ENCODE measurements at places on chromosomes 3 and 15. TPM values are rescaled to one million over a fixed set of nuclear protein-coding genes. Genes with fewer than 3 reads are reported as not detected.

The PARP14 gene
- total RNA-seq: 16.8 TPM

DNA sequence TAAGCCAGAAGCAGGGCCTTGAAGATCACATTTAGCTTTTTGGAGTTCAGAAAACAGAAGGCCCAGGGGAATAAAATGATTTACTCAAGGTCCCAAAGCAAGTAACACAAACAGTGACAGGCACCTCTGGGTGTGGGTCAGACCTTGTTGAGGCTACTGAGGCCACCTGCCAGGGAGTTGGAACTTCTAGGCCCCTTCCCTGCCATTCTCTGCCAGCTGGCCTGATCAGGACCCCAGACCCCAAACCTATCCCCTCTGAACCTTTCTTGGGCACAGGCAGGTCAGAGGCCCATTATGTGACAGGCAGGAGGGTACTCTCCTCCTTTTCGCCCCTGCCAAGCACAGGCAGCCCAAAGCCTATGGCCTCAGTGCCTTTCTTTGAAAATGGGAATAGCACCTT lies 49.4 kb upstream of the ATP2B2 start:
- DNase-seq: no peak
- H3K27ac ChIP-seq: no peak overlapping the region
- H3K27me3 ChIP-seq: no peaks in the 10 kb centered on the region
- no peaks in the 10 kb centered on the region for H3K36me3 ChIP-seq

GRCh38 chr3:171011109-171011872 lies 15.2 kb downstream of the SLC2A2 start:
- no peak overlapping the region for H3K4me3 ChIP-seq
- H3K4me1 ChIP-seq: no peaks in the 10 kb centered on the region

The NR2E3 gene
- 1.3 TPM for total RNA-seq

DNA sequence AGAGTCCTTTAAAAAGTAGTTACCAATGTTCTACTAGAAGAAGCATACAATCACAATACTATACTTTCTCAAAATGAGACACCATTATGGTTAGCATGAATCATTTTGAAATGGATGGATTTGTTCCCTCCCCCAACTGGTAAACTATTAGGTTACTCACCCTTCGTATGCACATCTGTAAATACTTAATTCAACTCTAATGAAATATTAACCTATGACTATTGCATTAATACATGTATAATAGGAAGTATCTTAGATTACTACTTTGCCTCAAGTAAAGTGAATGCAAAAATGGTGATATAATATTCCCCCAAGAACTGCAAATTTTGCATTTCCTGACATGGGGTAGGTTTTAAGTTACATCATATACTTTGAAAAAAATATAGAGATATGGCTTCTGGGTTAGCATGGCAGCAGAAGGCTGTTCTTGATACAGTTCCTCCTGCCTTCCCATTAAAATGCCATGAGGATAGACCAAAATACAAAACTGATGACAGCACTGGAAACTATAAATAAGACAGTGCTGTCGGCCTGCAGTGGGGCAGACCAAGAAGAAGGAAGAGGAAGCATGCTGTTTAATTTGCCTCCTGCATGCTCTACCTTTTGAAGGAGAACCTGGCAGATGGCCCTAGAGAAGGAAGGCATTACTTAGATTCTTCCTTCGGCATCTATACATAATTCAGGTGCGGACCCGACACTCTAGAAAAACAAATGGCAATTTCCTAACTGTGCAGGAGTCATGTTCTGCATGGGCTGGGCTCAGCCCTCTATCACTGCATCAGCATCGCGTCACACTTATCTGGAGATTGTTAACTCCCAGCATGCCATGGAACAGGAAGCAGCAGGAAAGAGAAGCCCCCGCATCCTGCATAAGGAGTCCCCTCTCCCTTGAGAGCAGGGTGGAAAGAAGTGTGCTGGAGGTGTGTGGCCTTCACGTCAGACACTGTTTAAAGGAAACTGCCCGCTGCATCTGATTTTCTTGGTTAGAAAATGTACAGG lies 41.8 kb upstream of the NEO1 start:
- H3K4me3 ChIP-seq: no peak overlapping the region
- no peaks in the 10 kb centered on the region for H3K27me3 ChIP-seq
- no peak overlapping the region for H3K27ac ChIP-seq
- no peaks in the 10 kb centered on the region for H3K36me3 ChIP-seq

The LAMB2 gene
- 552 TPM for total RNA-seq

The MRAS gene
- total RNA-seq: 11.0 TPM

All from stomach (tissue), 19 donors.